CD4-positive, alpha-beta T cell treated with Interleukin-21 for 1 hour (primary cell): ENCODE measurements at places on chromosomes 7 and 10.

GRCh38 chr7:2072042-2072441 lies 160.7 kb downstream of the MAD1L1 start:
- no peak for DNase-seq

DNA sequence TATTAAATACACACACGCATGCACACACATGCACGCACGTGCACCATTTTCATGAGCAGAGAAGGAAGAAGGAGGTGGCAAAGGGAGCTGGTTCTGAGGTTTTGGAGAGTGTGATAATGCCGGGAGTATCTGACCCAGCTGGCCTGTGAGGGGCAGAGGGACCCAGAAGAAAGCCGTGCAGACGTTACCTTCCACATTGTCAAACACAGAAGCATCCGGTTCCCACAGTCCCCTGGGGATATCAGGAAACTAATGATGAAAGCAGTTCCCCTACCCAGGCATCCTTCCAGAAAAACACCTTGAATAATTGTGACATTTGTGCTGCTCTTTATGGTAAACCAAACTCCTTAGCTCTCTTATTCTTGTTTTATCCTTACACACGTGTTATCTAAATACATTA lies 85.7 kb upstream of the FAM180A start:
- no peak for DNase-seq

DNA sequence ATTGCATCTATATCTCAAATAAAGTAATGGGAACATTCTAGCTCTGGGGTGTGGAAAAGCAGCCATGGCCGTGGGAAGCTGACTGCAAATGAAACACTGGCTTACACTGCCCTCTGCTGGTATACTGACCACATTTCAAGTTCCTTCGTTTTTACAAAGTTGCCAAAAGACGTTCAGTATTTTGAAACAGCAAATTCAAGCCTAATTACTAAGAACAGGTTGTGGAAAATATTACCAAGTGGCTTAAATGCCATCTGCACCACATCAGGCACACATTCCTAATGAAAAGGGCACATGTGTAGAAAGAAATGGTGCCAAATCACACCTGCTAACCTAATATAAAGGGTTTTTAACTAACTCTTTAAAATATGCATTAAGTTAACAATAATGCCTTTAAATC lies 83.9 kb downstream of the JAZF1 start:
- DNase-seq = peak; percentile 58

DNA sequence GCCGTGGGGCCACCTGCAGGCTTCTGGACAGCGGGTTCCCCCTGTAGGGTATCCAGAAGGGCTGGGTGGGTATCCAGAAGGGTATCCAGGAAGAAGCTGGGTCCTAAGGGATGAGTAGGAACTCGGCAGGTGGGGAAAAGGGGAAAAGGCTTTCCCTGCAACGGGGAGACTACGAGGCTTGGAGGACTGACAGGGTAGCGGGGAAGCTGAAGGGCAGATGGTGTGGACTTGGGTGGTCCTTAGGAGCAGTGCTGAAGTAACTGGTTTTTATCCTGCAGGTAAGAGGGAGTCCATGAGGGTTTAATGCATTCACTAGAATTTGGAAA lies 525 bp downstream of the UBE2D4 start:
- no peak for DNase-seq

GRCh38 chr7:43385856-43386255 lies 197.1 kb upstream of the STK17A start:
- DNase-seq = no peak

- DNase-seq = no peak
These were observed 329.8 kb upstream of the SEMA3D start for GRCh38 chr7:85516675-85517074.
